ENCODE measurements at places on chromosomes 1 and 21.

GRCh38 chr1:12245116-12245515 lies 15.3 kb downstream of the VPS13D start:
- DNase-seq = no peak

- no peak for DNase-seq
Measured at GRCh38 chr1:21891621-21892479, 45.3 kb downstream of the HSPG2 start.

DNA sequence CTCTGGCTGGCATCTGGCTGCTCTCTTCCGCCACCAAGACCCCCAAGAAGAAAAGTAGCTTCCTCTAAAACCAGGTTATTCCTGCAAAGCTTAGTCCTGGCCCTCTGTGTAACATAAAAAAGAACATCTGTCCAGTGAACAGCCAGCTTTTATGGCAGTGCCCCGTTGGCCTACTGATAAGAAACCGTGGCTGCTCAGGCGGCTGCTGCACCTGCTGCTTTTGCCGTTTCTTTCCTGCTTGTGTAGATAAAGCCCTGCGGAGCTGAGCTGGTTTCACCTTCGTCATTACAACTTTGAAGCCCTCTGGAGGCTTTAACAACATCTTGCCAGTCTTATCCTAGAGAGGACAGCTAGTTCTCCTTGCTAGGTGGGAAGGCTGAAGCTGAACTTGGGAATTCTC lies 20.5 kb downstream of the ELAPOR1 start:
- no peak for DNase-seq

DNA sequence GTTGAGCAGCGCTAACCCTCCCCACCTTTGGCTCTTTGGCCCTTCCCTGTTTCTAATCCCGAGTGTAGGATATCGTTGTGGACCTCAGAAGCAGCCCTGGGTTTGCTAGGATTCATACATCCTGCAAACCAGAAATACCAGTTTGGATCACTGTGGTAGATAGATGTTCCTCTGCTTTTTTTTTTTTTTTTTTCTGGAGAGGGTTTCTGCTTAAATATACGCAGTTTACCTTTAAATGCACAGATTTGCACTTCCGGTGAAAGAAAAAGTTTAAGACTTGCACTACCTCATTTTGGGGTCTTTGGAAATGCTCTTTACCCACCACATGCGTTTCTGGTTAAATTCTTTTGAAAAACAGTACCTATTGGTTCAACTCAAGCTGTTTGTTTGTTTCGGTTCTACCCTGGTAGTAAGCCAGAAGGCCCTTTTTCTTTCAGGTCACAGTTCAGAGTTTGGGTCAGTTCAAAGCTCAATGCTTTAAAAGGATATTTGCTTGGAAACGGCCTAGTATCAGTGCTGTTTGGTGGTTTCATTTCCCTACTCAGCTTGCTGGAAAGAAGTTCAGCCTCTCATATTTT lies 908 bp downstream of the DDI2 start:
- DNase-seq = no peak

DNA sequence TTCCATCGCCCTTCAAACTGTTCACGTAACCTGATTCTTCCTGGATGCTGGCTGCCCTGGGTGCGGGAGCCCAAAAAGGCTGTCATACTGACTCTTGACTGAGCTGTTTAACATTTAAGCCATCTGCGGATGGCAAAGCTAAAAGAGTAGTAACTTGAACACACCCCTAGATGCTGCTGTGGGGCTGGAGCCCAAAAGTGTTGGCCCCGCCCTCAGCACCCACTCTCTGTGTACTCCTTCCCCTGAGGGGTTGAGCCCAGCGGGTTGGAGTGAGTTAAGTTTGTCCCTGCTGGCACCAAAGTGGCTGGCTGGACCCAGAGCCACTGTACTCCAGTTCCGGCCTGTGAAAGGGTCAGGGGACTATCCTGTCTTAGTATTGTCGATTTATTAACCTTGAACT lies 640.6 kb downstream of the PTPRU start:
- peak; percentile 20 for DNase-seq

DNA sequence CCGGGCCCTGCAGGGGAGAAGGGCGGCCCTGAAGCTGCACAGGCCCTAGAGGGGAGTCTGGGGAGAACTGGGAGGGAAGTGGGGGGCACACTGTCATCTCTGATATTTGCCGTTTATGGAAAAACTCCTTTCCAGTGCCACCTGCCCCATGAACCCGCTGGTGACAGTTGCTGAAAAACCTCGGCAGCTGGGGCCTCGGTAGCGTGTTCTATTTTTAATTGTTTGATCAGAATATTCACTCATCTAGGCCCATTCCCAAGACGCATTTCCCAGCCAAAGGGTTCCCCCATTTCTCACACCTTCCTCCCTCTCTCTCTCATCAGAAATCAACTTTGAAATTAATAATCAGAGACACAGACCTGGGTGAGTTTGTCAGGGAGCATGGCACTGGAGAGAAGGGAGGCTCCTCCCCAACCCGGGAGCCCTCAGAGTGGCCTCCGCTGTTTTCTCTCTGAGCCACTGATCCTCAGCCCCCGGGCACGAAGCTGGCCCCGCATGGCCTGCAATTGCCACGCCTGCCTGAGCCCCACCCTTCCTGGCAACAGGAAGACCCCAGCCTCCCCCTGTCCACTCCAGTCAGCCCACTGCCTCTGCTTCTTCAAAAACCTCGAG lies 111.1 kb downstream of the CASZ1 start:
- no peak for DNase-seq

GRCh38 chr1:23726686-23727085 lies 16.6 kb upstream of the ELOA start:
- DNase-seq = no peak

DNA sequence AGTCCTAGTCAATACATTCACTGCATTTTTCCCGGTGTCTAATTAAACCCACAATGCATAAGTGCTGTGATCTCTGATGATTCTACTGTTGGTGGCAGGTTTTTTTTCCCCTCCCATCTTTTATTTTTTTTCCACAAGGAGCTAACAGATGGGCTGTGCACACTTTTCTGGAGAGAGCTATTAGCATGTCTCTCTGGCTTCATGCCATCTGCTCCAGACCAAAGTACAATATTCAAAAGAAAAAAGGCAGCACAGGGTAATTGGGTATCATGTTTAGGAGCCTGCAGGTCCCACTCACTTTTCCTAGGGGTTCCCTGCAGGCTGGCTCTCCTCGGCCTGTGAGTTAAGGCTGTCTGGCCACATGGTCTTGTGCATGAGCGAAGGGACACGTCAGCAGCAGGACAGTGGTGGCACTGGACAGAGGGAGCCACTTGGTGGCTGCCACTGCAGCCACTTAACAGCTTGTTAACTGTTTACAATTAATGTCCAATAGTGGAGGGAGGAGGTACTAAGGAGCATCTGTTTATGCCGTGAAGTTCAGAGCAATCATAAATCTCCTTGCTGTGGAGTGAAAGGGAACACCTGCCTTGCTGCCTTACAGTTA lies 53.5 kb upstream of the C8B start:
- peak; percentile 13 for DNase-seq

GRCh38 chr1:230160957-230161771 lies 94.1 kb downstream of the GALNT2 start:
- DNase-seq = no peak

DNA sequence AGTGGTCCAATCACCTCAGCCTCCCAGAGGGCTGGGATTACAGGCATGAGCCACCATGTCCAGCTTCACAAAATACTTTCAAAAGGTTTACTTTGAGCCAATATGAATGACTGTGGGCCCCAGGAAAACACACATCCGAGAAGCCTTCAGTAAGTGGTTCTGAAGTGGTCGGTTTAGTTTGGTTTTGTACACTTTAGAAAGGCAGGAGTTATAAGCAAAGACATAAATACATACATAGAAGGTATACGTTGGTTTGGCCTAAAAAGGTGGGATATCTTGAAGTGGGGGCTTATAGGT lies 3.2 kb upstream of the MIB2 start:
- no peak for DNase-seq

- DNase-seq = no peak
Measured at GRCh38 chr21:33924766-33925100, 9.1 kb upstream of the ATP5PO start.

DNA sequence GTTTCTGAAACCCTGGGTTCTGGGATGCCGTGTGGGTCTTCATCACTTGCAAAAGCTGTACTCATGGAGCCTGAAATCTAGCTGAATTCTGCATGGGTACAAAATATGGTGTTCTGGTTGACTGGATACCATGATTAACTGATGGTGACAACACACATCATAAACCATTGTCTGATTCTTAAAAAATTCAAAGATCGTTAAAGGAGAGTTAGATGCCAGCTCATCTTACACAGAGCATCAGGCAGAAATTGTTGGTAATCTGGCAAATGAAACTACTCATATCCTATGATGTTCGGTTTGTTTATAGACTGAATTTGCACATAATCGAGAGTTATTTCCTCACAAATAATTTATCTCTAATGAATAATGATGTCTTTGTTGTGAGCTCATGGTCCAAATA lies 218.1 kb upstream of the PKN2 start:
- no peak for DNase-seq

DNA sequence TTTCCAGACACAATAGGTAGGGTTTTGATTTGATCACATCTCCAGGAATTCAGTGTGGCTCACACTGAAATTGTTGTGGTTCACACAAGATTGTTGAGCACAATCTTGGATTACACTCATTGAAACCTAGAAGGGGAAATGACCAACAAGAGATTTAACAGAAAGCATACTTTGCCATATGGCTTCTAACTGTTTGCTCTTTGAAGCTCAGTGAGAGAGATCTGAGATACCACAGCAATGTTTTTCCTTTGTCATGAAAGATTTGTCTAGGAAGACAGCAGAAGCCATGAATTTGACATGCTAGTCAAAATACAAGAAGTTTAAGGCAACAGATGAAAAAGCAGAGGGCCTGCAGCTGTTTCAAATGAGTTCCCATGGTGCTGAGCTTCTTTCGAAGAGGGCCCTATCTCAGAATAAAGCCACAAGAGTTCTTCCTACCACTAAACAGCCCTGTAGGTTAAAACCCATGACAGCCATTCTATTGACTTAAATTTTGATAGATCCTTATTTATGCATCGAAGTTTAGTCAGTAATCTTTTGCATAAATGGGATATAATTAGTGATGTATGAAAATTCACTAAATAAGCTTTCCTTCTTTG lies 650.4 kb downstream of the LTN1 start:
- no peak for DNase-seq

GRCh38 chr1:63641615-63642014 lies 48.4 kb downstream of the PGM1 start:
- no peak for DNase-seq

DNA sequence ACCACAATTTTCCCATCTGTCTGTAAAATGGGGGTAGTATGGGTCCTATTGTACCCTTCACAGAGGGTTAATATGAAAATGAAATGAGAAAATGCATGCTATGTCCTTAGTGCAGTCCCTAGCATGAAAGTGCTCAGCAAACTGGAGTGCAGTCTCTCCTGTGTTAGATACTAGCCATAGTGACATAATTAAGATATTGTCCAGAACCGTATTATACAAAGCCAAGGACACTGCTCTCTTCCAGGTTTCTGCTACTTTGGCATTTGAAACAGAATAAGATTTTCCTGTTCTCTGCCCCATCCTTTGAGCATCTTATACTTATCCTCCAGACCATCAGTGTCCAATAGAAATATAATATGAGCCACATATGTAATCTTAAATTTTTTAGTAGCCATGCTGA lies 213.4 kb downstream of the FGGY start:
- DNase-seq = no peak

DNA sequence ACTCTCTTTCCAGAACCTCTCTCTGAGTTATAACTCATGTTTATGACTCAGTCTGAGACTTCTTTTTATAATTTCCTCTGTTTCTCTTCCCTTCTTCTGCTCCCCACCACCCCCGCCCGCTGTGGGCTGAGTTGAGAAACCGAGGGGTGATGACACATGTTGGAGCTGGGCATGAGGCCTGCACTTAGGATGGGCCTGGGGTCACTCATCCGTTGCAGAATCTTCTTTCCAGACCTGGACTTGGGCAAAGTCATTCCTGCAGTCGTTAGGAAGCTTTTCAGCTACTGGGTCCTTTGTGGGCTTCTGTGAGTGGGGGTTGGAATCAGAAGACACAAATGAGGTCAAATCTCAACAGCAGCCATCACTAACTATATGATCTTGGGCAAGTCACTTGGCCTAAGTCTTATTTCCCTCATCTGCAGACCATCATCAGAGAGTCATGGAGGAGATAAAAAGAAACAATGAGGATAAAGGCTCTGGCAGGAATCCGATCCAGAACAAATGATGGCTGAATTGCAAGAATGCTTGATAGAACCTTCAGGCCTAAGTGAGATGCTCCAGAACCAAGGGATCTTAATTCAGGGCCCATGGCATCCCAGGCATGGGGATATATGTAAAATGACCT lies 53.4 kb downstream of the RPS6KA1 start:
- no peak for DNase-seq

GRCh38 chr1:240128366-240128765 lies 36.7 kb downstream of the FMN2 start:
- DNase-seq = no peak

DNA sequence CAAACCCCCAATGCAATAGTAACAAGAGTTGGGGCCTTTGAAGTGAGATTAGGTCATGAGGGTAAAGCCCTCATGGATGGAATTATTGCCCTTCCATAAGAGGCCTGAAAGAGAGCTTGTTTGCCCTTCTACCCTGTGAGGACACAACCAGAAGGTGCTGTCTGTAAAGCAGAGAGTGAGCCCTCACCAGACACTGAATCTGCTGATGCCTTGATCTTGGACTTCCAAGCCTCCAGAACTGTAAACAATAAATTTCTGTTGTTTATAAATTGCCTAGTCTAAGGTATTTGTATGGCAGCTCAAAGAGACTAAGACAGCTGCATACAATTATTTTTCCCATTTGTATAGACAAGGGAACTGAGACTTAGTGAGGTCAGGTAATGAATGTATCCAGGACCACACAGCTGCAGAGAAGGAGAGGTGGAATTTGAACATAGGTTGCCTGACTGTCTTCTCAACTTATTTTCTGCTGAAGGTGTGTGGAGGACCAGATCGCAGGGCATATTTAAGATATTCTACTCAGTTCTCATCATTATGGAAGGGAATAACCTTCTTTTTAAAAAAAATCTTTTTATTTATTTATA lies 18.7 kb downstream of the IL23R start:
- no peak for DNase-seq

DNA sequence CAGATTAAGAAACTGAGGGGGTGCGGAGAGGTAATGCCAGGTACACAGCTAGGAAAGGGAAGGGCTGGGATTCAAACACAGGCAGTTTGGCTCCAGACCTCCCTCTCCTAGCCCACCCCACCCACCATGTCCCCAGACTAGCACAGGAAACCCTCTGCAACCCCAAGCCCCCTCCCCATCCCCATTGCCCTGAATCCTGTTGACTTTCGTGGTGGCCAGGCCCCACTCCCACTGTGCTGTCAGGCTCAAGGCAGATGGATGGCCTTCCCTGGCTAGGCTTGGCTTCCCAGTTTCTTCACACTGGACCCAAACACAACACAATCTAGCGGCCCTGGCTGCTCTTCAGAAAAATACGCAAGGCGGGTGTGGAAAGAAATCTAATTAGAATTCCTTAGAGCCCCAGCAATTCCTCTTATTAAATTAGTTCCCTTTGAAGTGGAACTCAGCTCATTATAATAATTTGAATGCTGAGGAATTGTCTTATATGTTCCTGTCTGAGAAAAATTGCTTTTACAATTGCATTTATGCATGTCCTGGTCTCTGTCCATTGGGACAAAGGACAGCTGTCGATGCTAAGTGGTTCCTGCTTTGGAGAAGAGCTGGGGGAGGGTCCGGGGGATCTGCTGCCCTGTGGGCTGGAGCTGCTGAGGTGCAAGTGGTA lies 97.4 kb downstream of the SYF2 start:
- DNase-seq = peak; percentile 19
